CD4-positive, alpha-beta T cell treated with Interleukin-2 at 100 ng/mL for 4 hours (primary cell): ENCODE measurements at places on chromosomes 3 and 15.

GRCh38 chr3:46316206-46316605, 37.7 kb upstream of the CCR2 start:
- DNase-seq = no peak

DNA sequence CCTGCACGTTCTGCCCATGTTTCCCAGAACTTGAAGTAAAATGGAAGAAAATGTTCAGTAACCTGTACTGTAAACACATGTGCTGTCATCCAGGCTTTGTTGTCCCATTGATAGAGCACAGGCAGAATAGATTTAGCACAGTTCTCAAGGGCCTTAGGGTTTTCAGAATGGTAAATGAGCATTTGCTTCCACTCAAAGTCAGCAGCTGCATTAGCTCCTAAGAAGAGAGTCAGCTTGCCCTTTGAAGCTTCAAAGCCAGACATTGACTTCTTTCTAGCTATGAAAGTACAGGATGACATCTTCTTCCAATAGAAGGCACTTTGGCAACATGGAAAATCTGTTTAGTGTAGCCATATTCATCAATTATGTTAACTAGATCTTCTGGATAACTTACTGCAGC, 76.2 kb upstream of the TMEM108 start:
- DNase-seq = no peak

DNA sequence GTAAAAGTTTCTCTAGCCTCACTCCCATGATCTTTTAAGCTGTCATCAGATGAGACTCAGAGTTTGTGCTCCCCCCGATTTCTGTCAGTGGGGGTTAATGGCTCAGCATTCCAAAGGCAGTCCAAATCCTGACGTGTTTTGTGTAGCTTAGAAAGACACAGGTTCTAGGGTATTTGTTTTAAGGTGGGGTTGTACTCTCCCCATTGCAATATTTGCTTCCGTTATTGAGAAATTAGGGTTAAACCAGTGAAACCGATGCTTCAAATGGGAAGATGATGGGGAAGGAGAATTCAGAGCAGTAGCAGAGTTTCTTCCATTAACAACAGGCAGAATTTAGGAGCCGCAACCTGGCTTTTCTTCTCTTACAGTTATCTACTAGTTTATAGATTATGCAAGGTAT, 3.4 kb downstream of the PIGB start:
- no peak for DNase-seq

GRCh38 chr3:169953462-169954141, 13.0 kb upstream of the SEC62 start:
- no peak for DNase-seq

GRCh38 chr15:63350178-63350621, 31.4 kb downstream of the CA12 start:
- DNase-seq = no peak

- DNase-seq = no peak
Observed at GRCh38 chr15:73727330-73727976, 25.7 kb downstream of the INSYN1 start.

- DNase-seq = no peak
Observed at GRCh38 chr3:150327678-150328653, 80.1 kb upstream of the TSC22D2 start.

DNA sequence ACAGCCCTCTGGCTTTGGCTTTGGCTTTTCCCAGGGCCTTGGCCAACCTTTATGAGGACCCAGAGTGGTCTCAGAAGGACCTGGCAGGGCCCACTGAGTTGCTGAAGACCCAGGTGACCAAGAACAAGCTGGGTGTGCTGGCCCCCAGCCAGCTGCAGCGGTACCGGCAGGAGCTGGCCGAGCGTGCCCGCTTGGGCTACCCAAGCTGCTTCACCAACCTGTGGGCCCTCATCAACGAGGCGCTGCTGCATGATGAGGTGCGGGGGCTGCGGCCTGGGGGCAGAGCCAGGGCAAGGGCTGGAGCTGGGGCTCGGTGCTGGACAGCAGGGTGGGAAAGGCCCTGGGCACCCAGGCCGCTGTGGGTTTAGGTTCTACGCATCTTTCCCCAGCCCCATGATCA, 6.2 kb downstream of the PLA2G4B start:
- DNase-seq = no peak

GRCh38 chr3:9715764-9716437, 12.3 kb downstream of the CPNE9 start:
- peak; percentile 38 for DNase-seq

GRCh38 chr3:61452535-61453090, 108.8 kb upstream of the PTPRG start:
- no peak for DNase-seq

DNA sequence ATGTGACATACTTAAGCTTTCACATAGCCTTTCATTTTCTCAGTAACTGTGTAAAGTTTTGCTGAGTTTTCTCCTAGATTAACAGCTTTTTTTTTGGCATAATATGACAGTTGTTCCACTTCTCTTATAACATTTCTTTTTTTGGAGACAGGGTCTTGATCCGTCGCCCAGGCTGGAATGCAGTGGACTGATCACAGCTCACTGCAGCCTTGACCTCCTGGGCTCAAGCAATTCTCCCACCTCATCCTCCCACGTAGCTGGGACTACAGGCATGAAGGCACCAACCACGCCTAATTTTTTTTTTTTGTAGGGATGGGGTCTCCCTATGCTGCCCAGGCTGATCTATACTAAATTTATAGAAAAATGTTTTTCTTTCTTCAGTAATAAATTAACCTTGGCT, 30.1 kb downstream of the DLG1 start:
- DNase-seq = no peak

GRCh38 chr3:18679238-18679637, 254.1 kb upstream of the SATB1 start:
- peak; percentile 59 for DNase-seq

- DNase-seq = no peak
Observed at GRCh38 chr3:80094589-80094988, 326.8 kb upstream of the ROBO1 start.

GRCh38 chr3:72295276-72295961, 510.5 kb upstream of the PROK2 start:
- no peak for DNase-seq

- no peak for DNase-seq
Observed at GRCh38 chr15:35394416-35394815, 151.5 kb downstream of the DPH6 start.

DNA sequence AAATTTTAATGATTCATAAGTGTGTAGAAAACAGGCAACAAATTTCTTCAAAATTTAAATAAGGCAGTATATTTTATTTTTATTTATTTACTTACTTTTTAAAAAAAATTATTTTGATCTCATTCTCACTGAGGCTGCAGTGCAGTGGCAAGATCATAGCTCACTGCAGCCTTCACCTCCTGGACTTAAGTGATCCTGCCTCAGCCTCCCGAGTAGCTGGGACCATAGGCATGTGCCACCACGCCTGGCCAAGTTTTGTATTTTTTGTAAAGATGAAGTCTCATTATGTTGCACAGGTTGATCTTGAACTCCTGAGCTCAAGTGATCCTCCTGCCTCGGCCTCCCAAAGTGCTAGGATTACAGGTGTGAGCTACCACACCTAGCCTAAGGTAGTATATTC, 61.2 kb upstream of the XRN1 start:
- no peak for DNase-seq

- no peak for DNase-seq
Observed at GRCh38 chr3:64705946-64706345, 18.1 kb upstream of the ADAMTS9 start.

- no peak for DNase-seq
Observed at GRCh38 chr3:146241523-146242240, 9.2 kb downstream of the PLSCR4 start.

DNA sequence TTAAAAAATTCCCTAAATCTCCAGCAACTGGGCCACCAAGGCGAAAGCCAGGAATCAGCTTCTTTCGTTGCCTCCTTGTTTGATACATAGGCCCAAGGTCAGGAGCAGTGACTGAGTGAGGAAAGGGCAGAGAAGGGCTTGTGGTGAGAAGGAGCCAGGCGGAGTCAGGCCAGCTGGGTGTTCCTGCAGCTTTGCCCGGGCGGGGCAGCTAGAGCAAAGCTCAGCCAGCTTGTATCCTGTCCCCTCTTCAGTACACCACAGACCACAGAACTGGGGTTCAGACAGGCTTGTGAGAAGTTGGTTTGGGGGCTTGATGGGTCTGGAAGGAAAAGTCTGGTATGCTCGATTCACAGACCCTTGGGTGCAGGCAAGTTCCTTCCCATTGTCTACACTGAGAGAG, 52.6 kb downstream of the CCK start:
- DNase-seq = no peak

- no peak for DNase-seq
Observed at GRCh38 chr3:168812234-168812633, 716.5 kb upstream of the GOLIM4 start.

DNA sequence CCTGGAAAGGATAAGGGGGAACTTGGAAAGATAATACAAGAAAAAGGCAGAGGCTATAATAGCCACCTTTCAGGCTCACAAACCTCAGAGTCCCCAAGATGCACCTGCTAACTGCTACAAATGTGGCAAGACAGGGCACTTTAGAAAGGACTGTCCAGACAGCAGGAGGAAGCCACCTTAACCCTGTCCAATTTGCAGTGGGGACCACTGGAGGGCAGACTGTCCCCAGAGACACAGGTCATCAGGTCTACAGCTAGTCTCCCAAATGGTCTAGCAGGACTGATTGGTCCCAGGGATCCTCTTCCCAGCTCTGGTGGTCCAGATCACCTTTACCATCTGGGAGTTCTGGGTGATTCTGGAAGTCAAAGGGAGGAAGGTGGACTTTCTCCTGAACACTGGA, 882.5 kb upstream of the GBE1 start:
- no peak for DNase-seq

DNA sequence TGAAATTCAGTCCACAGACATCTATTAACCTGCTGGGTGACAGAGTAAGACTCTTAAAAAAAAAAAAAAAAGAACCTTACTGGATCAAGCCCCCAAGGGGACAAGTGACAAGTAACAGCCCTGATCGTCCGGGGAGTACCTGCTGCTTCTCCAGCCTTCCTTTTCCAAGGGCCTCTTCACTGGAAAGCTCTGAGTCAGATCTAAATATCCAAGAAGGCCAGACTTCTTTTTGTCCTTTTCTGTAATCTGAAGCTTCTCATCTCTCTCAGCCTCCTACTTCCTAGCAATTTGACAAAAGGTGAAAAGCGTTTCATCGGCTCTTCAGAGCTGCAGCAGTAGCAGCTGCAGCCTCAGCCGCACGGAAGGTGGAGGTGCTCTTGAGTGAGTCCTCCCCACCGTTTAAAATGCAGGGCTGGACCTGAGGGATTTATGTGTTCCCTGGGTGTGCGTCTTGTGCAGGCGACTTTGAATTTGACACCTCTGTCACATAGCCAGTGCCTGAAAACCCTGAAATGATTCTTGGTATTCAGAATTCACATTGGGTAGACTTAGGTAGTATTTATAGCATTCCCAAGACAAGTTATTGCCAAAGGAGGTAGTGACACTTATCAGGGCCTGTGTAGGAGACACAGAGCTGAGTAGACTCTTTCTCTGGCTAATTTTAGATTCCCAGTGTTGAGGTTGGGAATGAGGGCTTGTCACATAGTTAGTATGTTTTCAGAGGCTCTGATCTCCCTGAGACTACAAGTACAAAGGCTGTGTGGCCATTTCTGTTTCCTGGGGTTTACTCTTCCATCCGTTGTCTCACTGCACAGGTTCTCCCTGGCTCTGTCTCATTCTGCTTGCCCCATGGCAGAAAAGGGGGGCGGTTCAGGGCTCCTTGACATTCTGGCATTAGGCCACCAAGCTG, 291.2 kb upstream of the C2CD4B start:
- no peak for DNase-seq

DNA sequence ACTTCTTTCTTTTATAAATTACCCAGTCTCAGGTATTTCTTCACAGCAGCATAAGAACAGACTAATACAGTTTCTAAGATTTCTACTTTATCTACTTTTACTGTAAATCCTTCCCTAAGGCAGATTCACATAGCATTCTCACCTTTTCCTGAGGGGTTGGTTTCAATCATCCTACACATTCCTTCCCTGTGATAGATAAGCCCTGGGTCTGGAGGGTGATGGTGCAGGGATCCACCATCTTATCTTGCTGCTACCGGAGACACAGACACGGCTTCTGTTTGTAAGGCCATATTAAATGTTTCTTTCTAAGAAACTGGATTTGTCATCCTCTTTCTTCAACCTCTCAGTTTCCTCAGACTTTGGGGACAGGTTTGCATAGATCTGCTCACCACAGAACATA, 6.1 kb downstream of the IQCF5 start:
- DNase-seq = no peak

DNA sequence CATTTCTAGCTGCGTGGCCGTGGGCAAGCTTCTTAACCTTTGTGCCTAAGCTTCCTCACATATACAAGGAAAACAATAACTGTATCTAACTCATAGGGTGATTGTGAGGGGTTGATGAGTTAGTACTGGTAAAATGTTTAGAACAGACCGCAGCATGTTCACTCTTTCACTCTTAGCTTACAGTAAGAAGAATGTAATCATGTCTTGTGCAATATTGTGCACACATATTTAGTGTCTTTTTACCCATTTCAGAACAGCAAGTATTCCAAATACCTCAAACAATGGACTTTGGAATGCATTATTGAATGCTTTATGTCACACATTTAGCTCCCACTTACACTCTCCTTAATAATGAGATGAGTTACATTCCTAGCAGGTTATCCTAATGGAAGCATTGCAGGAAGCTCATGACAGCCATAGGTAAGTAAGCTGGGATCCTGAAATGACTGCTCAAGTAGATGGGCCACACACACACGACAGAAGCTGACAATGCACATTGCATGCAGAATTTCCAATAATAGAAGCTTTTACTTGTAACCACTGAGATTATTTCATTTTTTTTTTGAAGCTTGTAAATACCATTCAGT, 468.9 kb upstream of the WNT5A start:
- DNase-seq = no peak

DNA sequence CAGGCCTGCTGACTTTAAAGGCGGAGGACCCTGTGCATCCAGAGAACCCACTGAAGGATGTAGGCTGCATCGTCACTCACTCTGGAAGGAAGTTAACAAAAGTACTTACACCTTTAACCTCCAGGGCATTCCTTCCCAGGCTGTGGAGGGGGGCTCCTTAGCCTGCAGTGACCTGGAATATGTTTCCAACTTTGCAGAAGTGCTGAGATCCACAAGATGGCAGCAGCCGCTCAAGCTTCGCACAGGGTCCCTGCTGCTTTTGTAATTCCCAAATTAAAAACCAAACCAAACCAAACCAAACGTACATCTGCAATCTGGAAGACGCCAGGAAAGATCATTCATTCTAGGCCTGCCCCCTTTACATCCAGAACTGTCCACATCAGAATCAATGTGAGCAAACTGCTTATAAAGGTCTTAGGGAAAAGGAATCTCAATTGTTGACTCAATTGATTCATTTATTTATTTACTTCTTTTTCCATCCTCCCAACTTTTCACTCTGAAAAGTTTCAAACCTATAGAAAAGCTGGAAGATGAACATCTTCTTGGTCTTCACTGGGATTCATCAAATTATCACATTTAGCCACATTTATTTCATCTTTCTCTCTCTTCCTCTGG, 70.5 kb upstream of the KLHL25 start:
- DNase-seq = no peak

DNA sequence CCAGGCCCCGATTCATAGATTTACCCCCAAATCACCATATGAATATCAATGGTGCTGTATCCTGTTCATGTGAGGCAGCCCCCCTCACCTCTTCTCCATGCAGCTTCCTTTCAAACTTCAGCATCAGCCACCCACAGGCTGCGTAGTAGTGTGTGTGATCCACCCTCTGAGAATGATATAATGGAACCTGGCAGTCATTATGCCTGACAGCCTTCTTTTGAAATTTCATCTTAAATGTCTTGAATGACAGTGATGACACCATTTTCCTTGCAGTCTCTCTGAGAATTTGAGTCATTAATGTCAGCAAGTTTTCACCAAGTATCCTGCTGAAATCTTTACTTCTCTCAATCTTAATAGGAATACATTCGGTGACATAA, 3.5 kb upstream of the CLRN1 start:
- no peak for DNase-seq
